ENCODE measurements at places on chromosomes 7 and 10.

GRCh38 chr10:78382047-78382446, 348.4 kb downstream of the RPS24 start:
- no peak for DNase-seq

DNA sequence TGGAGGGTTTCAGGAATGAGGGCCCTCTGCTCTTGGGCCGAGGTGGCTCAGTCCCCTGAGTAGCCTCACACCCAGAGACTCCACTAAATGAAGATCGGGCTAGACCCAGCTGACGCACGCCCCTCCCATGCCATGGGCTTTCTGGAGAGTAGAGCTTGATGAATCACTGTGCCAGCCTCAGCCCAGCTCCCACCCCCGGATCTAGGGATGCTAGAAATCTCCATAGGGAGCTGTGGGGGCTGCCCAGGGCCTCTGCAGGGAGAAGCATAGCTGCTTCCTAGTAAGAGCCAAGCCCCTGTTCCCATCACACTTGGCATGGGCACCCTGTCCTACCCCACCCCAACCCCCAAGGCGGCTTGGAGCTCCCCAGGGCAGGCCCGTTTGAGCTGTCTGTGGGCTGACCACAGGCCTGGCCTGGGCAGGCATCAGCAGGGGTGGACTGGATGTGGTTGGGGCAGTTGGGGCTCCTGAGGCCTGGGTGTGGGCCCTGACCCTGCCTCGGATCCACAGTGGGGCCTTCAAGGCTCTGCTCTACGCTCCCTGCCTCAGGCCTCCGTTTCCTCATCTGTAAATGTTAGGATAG, 121.2 kb downstream of the ZMIZ1 start:
- no peak for DNase-seq

DNA sequence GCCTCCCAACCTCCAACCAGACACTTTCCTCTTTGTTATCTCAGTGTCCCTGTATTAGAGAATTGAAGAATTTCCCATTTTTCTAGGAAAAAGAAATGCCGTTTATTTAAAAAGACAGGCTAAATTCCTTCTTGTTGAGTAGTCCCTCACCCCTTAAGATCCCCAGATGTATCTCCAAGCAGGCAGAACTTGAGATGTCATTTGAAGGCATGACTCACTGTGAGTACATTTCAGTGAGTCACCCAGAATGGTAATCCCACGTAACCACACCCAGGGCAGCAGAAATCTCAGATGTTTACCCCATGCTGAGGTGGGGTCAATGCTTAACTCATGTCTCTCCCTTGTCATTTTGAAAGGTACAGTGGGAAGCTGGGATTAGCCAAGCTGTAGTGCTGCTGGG, 4.4 kb downstream of the ZNF655 start:
- no peak for DNase-seq

- DNase-seq, result no peak
Observed at GRCh38 chr10:44341886-44342285, 43.0 kb downstream of the CXCL12 start.

DNA sequence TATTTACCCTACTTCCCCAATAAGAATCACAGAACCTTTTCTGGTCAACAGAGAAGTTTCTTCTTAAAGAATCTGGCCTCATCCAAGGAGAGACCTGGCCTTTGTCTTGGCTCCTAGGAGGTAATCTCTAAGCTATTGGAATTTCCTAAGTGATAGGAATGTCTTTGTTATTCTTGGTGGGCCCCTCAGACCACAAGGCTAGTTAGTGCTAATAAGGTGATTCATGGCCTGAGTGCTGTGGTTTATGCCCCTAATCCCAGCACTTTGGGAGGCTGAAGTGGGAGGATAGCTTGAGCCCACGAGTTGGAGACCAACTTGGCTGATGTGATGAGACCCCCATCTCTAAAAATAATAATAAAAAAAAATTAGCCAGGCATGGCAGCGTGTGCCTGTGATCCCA, 60.0 kb upstream of the CYP2C18 start:
- no peak for DNase-seq

GRCh38 chr7:14374336-14374735, 384.9 kb upstream of the ETV1 start:
- DNase-seq, result no peak

Measured in GM18507 (cell line).